ENCODE measurements at places on chromosomes 5 and 9.

- no peak for DNase-seq
Measured at GRCh38 chr9:90795084-90795483, 6.5 kb upstream of the SYK start.

- no peak for DNase-seq
Measured at GRCh38 chr9:132788378-132788777, 89.7 kb downstream of the AK8 start.

GRCh38 chr5:32551865-32552264 lies 33.5 kb upstream of the SUB1 start:
- no peak for DNase-seq

GRCh38 chr5:151682240-151682639 lies 4.5 kb downstream of the SPARC start:
- no peak for DNase-seq

GRCh38 chr5:159324102-159324755 lies 6.1 kb downstream of the IL12B start:
- DNase-seq = no peak

- no peak for DNase-seq
Measured at GRCh38 chr5:165397516-165397915, 1892.1 kb downstream of the MAT2B start.

GRCh38 chr9:76855015-76855414 lies 50.9 kb downstream of the PRUNE2 start:
- DNase-seq = no peak

DNA sequence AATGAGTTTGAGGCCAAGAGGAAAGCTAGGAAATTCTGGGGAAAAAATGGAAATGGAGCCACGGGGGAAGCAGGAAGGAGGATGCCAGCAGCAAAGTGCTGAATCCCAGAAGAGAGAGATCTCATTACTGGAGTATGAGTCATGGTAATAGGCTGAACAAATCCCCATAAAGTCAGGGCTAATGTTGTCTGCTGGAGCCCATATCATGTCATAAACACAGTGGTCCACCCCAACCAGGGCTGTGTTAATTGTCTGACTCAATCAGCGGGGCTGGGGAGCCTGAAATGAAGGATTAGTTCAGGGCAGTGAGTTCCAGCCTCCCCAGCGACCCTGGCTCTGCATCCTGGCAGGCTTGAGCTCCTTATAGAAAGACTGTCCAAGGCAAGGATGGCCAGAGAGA lies 68.8 kb downstream of the TLR4 start:
- peak; percentile 56 for DNase-seq

DNA sequence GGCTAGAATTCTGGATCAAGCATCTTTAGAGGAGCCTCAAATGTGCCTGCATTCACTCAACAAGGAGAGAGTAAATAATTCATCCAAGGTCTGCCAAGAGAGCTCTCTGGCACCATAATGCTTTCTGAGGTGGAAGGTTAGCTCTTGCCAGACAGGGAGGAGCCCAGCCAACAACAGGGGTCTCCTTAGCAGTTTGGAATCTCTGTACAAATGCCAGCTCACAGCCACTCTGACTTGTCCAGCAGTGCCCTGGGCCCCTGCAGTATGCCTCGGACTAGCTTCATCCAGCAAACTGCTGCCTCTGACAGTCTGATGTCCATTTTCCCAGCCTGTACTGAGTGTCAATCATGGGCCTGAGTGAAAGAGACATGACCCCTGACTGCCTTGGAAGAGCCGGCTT lies 127.2 kb upstream of the SLC44A1 start:
- DNase-seq = no peak

GRCh38 chr5:1946776-1947175 lies 64.1 kb upstream of the IRX4 start:
- no peak for DNase-seq

DNA sequence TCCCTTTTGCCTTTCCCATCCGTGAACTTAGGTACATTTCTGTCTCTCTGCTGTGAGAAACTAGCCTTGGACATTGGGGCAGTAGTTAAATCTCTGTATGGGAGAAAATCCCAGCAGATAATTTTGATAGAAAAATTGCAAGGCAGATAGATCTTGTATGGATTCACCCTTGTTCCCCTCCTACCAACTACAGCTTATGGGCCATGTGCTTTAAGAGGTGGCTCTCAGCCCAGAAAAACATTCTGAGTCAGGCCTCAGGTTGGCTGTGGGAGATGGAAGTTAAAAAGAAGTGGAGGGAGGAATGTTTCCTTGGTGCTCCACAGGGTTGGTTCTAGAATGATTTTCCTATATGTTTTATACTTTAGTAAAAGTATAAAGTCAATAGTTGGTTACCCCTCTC lies 1.4 kb upstream of the KDM3B start:
- no peak for DNase-seq

DNA sequence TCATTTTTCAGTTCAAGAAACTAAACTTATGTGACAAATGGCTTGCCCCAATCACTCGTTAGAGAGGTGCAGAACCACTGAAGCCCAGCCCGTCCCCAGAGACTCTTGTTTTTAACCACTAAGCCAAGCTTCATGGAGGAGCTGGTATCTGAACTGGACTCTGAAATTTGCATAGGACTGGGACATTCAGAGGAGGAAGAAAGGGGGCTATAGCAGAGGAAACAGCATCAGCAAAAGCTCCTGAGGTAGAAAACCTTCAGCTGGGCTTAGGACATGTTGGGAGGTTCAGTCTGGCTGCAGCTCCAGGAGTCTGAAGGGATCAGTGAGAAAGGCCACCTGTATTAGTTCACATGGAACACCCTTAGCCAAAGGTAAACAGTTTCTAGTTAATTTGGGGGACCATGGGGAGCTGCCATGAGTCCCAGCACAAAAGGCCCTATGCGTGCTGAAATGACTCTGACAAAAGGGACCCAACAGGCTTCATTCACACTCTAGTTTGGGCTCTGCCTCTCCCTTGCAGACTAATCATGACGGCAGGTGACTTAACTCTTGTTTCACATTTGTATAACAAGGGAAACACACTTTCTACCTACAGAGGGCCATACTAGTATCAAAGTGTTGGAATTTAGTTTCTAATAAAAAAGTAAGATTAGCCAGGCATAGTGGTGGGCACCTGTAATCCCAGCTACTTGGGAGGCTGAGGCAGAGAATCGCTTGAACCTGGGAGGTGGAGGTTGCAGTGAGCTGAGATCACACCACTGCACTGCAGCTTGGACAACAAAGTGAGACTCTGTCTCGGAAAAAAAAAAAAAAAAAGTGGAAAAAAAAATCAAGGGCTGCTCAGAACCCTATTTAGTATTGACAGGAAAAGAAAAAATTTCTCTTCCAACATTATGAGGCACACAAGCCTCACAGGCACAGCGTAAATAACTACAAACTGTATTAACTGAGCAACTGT lies 10.2 kb downstream of the FBXO10 start:
- DNase-seq = no peak

- no peak for DNase-seq
Measured at GRCh38 chr5:51882647-51883046, 499.4 kb downstream of the ISL1 start.

DNA sequence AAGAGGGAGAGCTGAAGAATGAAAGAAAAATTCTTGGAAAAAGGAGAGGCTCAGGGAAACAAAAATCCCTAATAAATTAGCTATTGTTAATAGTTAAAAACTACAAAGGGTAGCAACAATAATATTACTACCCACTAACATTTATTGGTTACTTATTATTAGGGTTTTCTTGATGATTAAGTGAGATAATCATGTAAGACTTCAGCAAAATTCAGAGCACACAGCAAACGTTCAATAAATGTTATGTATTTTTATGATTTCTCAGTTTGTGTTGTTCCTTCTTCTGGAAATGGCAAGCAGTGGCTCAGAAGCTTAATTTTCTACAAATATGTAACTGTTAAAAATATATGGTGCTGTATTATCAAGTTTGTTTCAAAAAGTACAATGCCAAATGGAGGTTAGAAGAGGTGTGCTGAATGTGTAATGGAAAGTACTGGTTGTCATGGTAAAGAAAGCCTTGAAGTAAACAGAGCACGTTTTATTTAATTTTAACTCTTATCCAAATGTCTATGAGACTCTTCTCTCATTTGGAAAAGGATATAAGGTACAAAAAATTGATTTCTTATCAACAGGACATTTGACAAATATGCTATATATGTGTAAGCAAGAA lies 226.0 kb upstream of the ATP10B start:
- DNase-seq = no peak

GRCh38 chr9:91245431-91246313 lies 116.0 kb downstream of the AUH start:
- no peak for DNase-seq

GRCh38 chr9:5630081-5630507 lies 1.2 kb downstream of the RIC1 start:
- peak; percentile 30 for DNase-seq

DNA sequence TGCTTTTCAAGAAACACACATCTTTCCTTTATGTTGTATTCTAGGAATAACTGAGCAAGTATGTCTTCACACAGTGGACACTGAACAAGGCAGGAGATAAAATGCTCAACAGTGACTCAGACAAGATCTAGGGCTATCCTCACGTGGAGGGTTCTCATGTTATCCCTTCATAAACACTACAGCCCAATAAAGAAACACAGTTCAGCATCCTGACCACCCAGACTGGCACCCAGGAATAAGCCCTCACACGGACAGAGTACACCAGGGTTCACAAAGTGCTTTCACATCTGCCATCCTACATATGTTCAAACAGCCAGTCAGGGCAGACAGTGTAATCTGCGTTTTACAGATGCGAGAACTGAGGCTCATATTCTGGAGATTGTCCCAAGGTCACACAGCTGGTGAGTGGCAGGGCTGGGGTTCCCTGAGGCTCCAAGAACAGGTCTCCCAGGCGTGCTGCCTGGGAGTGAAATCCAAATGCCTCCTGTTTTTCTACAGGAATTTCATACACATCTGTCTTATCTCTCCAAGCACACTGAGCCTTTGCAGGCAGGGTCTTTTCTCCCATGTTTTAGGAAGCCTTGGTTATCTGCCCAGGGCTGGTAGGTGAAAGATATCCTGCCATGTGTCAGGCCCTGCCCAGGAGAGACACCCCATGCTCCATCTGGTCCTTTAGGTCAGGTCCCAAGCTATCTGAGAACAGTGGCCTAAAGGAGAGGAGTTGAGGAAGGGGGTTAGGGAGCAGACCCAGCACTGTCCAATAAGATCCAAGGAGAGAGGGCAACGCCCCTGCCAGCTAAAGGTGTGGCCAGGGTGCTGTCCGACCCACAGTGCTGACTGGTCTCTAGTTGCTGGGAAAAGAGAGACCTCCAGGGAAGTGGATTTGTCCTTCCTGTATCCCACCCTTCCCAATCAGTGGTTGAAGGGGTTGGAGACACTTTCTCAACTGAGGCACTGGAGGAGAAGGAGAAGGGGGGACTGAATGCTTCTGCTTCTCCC lies 47.9 kb upstream of the XPA start:
- no peak for DNase-seq

DNA sequence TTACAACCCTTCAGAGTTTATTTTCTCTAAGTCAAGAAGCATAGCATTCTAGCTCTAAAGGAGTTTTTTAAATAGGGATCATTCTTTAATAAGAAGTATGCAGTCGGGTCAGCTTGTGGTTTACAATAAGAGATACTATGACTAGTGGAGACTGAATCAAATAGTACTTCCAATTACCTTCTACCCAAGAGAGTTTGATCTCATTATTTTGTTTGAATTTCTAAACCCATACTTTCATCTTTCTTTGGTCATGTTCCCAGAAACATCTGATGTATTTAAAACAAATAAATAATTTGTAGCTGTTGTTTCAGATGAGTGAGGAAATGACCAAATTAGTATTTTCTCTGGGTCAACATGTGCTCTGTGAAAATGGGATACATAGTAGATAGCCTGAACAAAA lies 160.2 kb upstream of the CDH6 start:
- no peak for DNase-seq

- peak; percentile 92 for DNase-seq
Measured at GRCh38 chr5:98771382-98772109, 1.9 kb upstream of the RGMB start.

GRCh38 chr5:172064358-172064757 lies 57.9 kb upstream of the FBXW11 start:
- DNase-seq = no peak

DNA sequence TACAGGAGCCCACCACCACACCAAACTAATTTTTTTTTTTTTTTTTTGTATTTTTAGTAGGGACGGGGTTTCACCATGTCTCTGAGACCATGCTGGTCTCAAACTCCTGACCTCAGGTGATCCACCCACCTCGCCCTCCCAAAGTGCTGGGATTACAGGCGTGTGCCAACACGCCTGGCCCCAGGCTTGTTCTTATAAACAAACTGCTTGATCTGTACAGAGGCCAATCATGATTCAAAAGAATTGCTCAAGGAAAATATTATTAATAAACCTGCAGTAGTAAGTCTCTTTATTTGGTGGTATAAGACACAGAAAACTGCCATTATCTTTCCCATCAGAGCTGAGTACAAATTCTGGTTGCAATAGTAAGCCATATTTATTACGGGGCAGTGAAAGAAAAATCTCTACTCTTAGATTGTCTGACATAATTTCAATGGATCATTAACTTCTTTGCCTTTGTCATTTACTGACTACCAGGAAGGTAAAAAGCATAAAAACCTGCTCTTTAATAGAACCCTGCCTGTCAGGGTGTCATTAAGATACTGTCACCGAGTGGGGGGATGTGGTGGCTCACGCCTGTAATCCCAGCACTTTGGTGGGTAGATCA lies 33.3 kb downstream of the RASEF start:
- DNase-seq = no peak

GRCh38 chr9:21070171-21070571 lies 7.6 kb downstream of the IFNB1 start:
- DNase-seq = peak; percentile 76

GRCh38 chr9:27468000-27468399 lies 56.1 kb upstream of the IFNK start:
- no peak for DNase-seq

GRCh38 chr5:155629597-155629996 lies 616.0 kb downstream of the KIF4B start:
- DNase-seq = no peak

DNA sequence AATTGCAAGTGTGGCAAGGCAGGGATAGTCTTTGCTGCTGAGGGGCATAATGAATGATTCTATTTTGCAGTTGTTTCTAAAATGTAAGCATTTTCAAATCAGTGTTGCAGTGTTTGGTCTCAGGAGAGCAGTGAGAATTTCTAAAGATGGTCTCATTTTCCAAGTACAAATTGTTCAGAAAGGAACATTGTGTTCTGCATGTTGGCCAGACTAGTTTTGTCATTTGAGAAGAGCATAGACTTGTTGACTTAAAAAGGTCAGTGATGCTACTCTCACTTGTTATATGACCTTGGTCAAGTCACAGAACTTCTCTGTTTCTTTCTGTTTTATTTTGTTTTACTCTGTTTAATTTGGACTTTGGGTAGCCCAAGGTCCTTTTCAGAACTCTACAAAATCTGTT lies 344.6 kb downstream of the OSTF1 start:
- DNase-seq = no peak

- DNase-seq = peak; percentile 90
Measured at GRCh38 chr5:91384671-91385430, 1.7 kb upstream of the ARRDC3 start.

DNA sequence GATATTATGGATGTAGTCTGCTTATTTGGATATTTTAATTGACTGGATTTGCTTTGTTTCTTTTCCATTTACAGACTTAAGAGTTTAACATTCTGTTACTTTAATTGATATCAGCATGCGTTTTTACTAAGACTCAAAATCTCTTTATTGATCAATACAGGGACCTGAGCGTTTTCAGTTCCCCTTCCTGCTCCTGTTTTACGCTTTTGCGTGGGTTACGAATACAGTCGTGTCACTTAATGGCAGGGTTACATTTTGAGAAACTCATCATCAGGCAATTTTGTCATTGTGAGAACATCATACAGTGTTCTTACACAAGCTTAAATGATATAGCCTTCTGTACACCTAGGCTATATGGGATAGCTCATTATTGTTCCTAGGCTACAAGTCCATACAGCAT lies 65.2 kb downstream of the PBX3 start:
- no peak for DNase-seq
